Iris pigment epithelial cell (primary cell): ENCODE measurements at places on chromosomes 7 and 10.

DNA sequence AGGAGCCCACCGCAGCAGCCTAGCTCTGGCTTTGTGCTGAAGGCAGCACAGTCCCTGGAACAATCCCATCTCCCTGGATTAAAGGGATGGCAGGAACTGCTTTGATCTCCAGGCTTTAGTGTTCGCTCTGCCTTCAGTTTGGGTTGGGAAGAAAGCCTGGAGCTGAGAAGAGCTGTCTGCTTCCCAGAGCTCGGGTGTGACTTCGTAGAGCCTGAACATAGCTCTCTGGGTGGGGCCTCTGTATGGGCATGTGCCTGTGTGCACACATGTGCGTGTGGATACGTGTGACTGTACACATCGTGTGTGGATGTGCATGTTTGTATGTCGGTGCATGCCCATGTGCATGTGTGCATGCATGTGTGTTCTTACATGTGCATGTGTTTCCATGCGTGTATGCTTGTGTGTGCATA, 8.7 kb downstream of the ADCY1 start:
- no peak for DNase-seq

- peak; percentile 55 for DNase-seq
These were observed 21.7 kb upstream of the OR2A5 start for GRCh38 chr7:144027070-144027469.

- DNase-seq: peak; percentile 38
These were observed 35.4 kb upstream of the ZNF107 start for GRCh38 chr7:64630496-64630895.

DNA sequence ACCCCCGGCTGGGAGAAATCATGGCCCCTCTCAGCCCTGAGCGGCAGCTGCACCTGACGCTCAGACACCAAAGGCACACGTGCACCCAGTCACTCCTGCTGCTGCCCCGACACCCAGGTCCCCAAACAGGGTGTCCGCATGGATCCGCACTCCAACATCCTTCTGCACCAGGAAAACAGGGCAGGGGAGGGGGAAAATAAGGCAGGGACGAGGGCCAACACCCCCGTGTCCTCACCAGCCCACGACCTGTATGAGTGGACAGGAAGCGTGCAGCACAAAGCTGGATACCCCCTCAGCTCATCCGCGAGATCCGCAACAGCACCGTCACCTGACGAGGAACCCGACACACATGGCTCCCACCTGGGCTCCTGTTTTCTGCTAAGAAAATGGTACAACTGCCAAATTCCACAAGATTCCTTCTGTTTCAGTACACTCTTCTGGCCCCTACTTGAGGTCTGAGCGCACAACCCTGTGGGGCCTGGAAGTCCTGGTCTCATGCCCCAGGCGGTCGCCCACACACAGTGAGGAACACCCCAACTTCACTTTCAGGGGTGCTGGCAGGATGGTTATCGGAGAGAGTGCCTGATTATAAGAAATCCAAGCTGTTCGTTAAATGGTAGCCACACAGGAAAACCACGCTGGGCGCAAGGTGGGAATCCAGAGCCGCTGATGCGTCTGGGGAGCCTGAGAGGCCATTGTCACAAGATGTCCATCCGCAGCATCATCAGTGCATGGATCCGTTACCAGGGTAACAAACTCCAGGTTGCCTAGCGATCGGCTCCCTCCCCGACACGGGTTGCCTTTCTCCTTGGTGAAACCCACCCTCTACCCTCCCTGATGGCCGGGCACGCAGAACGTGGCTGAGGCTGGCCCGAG, 63.6 kb downstream of the ZRANB1 start:
- DNase-seq: no peak

- DNase-seq: no peak
These were observed 500.7 kb downstream of the CCSER2 start for GRCh38 chr10:84829131-84829530.

GRCh38 chr10:62373995-62374861, at the start of gene ZNF365:
TSS of gene ZNF365 (plus strand) at chr10:62374369. CDS start at chr10:62376194, 1,825 bp downstream.
- peak; percentile 29 for DNase-seq

DNA sequence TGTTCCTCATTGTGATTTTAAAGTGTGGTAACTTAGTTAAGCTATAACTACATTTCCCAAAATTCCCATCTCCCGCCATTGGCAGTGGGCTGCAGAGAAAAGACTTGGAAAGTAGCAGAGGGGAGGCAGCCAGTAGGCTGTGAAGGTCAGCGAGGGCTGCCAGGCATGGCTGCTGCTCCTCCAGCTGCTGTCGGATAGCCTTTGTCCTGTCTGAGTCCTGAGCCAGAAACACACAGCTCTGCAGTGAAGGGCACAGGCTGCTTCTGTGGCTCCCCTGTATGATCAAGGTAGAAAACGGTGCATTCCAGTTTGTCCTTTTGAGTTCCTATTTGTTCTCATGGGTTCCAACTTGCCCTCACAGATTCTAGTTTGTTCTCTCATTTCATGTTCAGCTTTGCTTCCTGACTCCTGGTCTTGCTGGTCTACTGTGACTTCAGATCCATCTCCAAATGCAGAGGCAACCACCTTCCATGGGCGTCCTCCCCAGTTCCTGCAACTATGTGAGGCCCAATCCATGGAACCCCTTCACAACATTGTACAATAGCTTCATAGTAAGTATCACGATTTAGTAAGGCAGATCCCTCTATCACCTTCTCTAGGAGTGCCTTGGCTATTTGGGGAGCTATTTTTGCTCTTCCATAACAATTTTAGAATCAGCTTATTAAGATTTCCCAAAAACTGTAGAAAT, 31.7 kb downstream of the SYPL1 start:
- DNase-seq: no peak

DNA sequence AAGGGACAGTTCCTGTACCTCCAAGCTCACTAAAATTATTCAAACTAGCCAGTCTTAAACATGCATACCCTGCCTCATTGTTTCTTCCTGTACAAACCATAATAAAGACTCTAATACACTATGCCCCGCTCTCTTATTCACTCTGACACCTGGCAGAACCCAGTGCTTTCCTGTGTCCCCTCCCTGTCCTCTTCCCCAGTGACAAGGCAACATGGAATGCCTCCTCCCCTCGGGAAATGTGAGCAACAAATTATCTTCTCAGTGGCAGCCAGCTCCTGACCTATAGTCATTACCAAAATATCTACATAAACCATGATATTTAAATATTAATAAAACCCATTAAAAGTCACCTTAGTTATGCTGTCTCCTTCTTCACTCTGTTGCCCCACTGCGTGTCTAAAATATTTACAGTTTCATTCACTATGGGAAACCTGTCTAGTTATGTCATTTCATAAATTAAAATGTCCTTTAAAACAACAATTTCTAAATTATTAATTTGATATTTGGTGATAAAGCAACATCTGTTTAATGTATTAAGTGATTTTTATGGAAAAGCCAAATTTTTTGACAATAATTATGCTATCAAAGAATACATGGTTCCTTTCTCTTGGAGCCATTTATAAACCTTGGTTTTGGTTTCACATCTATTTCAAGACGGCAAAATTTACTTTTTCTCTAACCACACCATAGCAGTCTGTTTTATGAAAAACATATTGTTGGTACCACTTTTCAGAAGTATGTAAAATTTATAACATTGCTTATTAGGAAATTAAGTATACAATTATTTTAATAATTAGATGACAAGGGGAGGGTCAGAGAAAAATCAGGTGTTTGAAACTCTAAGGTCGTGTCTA, 1355.2 kb downstream of the XPNPEP1 start:
- DNase-seq: no peak

GRCh38 chr10:75117995-75118394, 6.5 kb downstream of the SAMD8 start:
- DNase-seq: peak; percentile 60

- peak; percentile 16 for DNase-seq
These were observed 42.3 kb downstream of the BZW2 start for GRCh38 chr7:16688249-16688648.

GRCh38 chr7:24576171-24577025, 3.1 kb downstream of the PALS2 start:
- DNase-seq: peak; percentile 80

- no peak for DNase-seq
These were observed 98.5 kb downstream of the BAMBI start for GRCh38 chr10:28775773-28776172.

- DNase-seq: peak; percentile 20
These were observed 506 bp downstream of the MCM10 start for GRCh38 chr10:13161857-13162271.

- peak; percentile 54 for DNase-seq
These were observed 35.9 kb downstream of the LRRC4 start for GRCh38 chr7:127995156-127995880.
